SW 1271 (cell line): ENCODE measurements at places on chromosomes 2 and 18.

DNA sequence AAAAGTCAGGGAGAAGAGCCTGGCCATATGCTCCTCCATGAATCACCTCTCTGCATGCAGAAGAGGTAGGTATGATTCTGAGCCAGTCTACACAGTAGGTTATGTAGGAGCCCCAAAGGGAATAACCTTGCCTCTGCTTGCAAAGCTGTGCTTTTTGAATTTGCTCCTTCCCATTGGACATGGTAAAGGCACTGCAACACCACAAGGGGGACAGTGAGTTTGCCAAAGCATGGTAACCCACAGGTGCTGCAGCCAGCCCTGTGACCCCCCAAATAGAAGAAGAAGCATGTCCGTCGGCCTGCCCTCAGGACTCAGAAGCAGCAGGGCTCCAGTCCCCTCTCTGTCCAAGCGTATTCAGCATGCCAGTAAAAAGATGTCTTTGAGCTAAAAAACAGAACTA lies 51.0 kb upstream of the BCL2L11 start:
- peak; percentile 3 for DNase-seq

DNA sequence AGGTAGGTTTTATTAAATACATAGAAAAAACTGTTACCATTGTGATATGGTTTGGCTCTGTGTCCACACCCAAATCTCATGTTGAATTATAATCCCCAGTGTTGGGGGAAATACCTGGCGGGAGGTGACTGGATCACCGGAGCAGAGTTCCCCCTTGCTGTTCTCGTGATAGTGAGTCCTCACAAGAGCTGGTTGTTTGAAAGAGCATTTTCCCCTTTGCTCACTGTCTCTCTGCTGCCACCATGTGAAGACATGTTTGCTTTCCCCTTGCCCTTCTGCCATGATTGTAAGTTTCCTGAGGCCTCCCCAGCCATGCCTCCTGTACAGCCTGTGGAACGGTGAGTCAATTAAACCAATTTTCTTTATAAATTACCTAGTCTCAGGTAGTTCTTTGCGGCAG lies 352.7 kb upstream of the SLC39A10 start:
- no peak for DNase-seq

GRCh38 chr18:37341473-37342086 lies 224.0 kb downstream of the CELF4 start:
- no peak for DNase-seq

DNA sequence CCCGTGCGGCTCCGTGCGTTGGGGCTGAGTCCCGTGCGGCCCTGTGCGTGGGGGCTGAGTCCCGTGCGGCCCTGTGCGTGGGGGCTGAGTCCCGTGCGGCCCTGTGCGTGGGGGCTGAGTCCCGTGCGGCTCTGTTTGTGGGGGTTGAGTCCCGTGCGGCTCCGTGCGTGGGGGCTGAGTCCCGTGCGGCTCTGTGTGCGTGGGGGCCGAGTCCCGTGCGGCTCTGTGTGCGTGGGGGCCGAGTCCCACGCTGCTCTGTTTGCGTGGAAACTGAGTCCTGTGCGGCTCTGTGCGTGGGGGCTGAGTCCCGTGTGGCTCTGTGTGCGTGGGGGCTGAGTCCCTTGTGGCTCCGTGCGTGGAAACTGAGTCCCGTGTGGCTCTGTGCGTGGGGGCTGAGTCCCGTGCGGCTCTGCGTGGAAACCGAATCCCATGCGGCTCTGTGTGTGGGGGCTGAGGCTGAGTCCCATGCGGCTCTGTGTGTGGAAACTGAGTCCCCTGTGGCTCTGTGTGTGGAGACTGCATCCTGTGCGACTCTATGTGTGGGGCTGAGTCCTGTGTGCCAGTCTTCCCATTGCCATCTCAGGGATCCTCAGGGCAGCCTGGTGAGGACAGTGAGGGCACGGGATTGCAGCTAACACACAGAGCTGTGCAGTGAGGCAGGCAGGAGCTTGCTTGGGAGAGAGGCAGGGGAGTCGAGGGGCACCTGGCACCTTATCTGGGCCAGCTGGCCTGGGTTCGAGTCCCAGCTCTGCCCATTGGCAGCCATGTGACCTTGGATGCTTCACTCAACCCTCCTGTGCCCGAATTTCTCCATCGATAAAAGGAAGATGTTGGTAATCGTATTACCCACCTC lies 44.5 kb downstream of the LDLRAD4 start:
- DNase-seq = no peak

- no peak for DNase-seq
Measured at GRCh38 chr18:67421651-67422050, 94.9 kb downstream of the DSEL start.

- no peak for DNase-seq
Measured at GRCh38 chr2:148527488-148528340, 116.8 kb upstream of the EPC2 start.

DNA sequence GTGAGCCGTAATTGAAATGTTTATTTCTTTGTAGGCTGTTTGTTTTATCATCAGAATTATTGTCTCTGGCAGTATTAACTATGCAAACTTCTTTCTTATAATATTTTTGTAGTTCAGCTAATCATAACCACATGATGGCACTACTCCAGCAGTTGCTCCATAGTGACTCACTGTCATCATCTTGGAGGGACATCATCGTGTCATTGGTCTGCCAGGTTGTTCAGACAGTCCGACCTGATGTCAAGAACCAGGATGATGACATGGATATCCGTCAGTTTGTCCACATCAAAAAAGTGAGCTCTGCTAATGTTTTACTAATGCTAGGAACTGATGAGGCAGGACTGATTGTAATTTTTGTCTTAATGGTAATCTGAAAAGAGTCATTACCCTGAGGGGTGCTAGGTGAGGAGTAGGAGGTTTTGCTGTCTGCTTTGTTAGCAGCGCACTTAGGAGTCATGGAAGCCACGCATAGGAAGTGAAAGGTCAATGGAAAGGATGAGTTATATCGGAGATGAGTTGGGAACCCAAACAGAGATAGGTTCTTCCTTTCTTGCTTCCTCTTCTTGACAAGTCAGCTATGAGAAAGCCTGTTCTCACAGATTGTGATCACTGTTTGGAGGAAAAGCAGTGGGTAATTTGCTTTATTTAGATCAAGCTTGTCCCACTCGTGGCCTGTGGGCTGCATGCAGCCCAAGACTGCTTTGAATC lies 49.2 kb downstream of the PIKFYVE start:
- DNase-seq = no peak

DNA sequence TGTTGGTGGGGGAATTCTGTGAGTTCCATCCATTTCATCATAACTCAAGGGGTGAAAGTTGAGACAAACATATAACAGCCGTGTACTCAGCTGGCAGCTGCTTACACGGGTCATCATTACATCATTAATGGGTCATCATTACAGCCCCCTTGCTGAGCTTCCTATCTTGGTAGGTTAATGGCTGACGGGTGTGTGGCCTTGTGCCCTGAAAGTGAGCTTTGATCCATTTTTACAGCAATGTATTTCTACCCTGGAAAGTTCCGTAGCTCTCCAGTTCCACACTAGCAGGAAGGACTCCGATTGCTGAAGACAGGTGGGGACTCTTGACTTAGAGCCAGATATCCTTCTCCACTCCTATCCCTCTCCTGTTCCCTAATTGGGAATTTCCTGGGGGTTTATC lies 105.2 kb upstream of the DLX2 start:
- DNase-seq = no peak

DNA sequence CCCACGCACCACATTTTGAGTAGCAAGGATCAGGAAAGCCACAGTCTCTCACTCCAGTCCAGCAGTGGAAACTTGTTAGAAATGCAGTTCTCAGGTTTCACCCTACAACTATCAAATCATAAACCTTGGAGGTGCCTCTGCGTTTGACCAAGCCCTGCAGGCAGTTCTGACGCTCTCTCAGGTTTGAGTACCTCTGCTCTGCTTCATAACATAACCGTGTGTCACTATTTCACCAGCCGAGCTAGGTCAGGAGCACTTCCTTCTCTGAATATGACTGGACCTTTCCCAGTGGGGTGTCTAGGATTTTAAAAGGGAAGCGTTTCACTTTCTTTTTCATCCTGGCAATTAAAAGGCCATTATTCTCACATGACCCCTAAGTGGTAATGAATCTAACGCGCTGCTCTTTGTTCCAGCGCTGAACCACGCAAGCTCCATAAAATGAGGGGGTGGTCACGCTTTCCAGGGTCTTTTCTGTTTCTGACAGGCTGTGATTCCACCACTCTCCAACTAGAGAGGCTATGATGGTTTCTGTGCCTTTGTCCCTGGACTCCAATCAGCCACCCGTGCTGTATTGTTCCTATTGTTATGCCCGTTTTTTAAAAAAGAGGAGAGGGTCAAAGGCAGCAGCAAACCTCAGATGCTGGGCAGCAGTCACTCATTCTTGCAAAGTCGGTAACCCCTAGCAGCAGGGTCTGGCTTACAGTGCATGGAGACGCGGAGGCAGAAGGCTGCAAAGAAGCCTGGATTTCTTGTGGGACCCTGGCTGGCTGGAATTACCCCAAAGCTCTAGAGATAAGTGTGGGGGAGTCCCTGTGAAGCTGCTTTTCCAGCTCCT lies 75.2 kb upstream of the CTNNA2 start:
- DNase-seq = no peak

GRCh38 chr2:96867756-96868554 lies 1.9 kb downstream of the SEMA4C start:
- no peak for DNase-seq

GRCh38 chr18:10051877-10052631 lies 138.2 kb downstream of the VAPA start:
- DNase-seq = no peak

DNA sequence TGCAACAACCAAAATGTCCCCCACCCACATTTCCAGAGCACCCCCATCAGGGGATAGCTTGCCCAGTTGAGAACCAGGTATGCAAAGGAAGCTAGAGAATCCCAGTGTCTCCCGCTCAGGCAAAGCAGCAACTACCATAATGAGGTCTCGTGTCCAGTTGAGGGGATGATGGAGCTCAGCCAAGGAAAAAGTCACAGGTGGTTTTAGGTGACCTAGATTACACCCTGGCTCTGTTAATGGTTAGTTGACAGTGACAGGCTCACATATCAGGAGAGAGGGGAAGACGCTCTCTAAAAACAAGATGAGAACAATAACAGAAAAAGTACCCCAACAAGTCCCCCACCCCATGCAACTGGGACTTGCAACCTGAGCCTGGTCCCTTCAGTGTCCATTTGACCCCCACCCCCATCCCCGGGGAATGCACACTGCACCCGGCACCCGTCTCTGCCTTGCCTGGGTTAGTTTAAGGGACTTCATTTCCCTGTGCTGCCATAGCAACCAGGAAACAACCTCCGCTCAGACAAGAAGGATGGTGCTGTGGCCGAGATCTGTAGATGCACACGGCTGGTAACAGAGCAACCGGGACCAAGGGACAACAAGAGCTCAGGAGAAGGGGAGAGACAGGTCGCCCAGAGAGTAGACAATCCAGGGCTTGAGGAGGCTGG lies at the start of gene KIAA2012:
Gene KIAA2012 (plus strand): TSS at position 519 of the 665 bp plus-strand sequence. CDS start 373 bp downstream, outside the sequence.
- DNase-seq = no peak

GRCh38 chr2:233075966-233076339 lies 15.8 kb downstream of the INPP5D start:
- no peak for DNase-seq

DNA sequence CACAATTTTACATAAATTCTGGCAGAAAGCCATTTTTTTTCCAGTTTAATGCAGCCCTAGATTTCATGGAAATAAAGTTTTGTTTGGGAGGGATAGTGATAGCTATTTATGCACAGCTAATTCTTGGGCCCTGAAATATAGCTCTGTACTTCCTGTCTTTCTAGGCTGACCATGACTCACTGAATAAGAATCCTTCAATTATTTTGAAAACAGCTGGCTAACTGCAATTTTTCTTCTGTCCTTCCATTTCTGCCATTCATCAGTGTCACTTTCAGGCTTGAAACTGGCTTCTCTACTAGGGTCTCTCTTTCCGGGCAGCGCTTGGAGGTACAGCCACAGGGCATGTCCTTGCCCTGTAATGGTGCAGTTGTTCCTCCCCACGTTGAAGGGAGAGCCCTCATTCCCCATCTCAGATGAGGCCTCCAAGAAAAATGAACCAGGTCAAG lies 97.1 kb upstream of the TMEM178A start:
- DNase-seq = peak; percentile 87
